GM06990 (cell line): ENCODE measurements at places on chromosomes 1 and 21.

GRCh38 chr1:167623951-167624350 is 6.1 kb upstream of the RCSD1 start:
- no peak for DNase-seq

- no peak for DNase-seq
Observed at GRCh38 chr1:61743716-61744580, 1.7 kb downstream of the PATJ start.

GRCh38 chr1:110229348-110230001 is 19.4 kb downstream of the KCNC4 start:
- DNase-seq, result no peak

DNA sequence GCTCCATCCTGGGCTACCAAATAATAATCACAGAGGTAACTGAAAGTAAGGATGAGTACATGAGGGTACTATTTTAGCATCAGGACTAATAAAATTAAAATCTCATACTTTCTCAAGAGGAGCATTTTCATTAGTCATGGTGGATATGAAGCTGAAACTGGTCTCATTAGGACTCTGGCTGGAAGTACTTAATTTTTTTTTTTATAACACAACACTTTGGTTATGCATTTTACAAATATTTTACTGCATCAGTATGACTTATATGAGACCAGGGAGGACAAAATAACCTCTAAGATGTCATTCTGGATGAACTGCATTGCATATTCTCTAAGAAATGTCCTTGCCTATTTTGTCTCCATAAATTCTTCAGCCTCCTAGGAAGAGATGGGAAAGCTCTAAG is 290.9 kb downstream of the HLX start:
- no peak for DNase-seq

DNA sequence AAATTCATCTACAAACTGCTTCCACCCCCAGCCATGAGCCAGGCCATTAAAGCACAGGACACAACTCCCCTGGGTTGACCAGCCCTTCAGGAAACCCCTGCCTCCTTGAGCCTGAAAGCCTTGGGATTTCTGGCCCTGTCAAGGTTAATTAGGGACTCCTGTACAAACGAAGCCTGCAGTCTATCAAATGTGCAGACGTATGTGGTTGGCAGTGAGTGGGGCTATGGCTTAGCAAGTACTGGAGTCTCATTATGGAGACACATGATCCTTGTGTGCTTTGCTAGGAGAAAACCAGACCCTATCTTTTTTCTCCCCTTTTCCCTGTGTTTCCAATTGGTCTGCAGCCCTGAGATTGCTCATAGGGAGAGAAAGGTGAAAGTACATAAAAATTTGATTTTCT is 588.3 kb upstream of the USP24 start:
- DNase-seq, result no peak

GRCh38 chr1:226786550-226786949 is 47.5 kb upstream of the ITPKB start:
- DNase-seq, result peak; percentile 70

- no peak for DNase-seq
Observed at GRCh38 chr1:244065063-244065793, 14.1 kb downstream of the ZBTB18 start.

GRCh38 chr21:40257342-40257741 is 390.1 kb downstream of the PCP4 start:
- DNase-seq, result no peak

GRCh38 chr21:44572959-44573583 is 458 bp upstream of the KRTAP10-4 start:
- DNase-seq, result no peak

DNA sequence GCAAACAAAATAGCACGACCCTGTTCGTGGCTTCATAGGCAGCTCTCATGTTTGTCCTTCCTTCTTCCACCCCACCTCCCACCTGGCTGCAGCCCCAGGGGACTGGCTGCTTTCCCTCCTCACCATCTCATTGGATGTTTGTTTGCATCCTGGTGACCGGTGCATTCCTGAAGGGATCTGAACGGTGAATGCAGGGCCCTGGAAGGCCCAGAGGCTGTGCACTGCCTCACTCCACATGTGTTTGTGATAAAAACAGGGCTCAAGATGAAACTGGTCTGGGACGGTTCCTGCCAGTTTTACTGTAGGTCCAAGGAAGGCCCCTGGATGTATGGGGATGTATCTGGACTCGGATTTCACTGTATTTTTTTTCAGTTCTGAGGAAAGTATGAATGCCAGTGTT is 42.8 kb downstream of the CNN3 start:
- no peak for DNase-seq

- no peak for DNase-seq
Observed at GRCh38 chr1:220888417-220888986, 9.3 kb downstream of the HLX start.

GRCh38 chr21:27831177-27831576 is 864.3 kb upstream of the ADAMTS5 start:
- DNase-seq, result no peak

DNA sequence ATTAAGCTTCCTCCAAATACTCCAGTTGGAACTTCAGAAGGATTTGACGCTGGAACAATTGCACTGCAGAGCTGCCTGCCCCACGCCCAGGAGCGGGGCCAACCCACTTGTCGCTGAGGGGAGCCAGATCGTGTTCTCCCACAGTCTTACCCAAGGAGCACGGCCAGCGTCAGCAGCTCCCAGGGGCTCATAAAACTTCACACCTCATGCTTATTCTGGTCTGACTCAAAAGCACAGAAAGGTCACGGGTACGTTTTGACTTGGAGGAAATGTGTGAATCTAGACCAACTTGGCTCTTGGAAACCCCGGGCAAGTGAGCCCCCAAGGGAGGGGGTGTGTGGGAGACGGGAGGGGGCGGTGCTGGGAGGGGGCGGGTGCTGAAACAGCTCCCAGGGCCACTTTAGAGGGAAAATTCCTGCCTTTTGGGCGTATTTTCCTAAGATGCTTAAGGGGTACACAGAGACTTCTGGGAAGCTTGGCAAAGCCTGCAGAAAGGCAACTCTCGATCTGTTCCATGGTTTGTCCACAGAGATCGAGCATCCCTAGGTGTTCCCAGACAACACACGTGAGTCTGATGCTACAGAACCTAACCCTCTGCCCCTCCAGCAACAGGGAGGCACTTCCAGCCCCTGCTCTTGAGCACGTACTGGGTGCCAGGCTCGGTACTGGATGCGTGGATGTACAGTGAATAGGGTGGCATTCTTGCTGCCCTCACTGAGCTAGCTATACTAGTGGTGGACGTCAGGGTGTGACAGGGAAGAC is 98.9 kb downstream of the DHRS3 start:
- DNase-seq, result no peak

DNA sequence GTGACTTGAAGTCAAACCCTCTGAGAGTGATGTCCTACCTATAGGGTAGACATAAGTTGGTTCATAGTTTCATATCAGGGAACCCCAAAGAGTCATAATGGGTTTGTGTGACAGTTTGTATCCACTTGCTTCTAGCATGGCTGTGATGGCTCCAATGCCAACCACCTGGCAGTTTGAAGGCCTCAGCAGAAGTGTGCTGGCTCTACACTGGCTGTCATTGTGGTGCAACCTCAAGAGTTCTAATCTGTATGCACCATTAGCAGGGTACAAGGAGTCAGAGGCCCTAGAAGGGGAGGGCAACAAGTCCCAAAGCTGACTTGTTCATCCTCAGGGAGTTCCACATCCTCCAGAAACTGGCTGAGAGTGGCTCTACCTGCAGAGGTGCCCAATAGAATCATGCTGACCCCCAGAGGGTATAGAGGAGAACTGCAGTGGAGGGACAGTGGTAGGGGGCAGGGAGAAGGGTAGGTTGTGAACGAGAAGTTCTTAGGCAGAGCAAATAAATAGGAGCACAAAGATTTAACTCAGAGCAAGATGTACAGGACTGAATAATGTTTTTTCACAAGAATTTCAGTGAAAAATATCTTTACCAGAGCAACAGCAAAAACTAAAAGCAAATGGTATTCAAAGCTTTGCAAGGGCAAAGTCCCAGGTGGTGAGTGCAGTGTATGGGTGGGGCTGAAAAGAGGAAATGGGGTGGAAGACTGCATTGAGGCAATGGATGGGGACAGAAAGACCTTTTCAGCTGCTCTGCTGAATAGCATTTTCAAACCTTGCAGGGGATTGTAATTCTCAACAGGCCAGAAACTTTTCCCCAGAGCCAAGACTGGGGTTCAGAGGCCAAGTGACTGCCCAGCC is 3.2 kb downstream of the FCRL2 start:
- no peak for DNase-seq

- no peak for DNase-seq
Observed at GRCh38 chr1:162854245-162854882, 6.6 kb downstream of the CCDC190 start.

DNA sequence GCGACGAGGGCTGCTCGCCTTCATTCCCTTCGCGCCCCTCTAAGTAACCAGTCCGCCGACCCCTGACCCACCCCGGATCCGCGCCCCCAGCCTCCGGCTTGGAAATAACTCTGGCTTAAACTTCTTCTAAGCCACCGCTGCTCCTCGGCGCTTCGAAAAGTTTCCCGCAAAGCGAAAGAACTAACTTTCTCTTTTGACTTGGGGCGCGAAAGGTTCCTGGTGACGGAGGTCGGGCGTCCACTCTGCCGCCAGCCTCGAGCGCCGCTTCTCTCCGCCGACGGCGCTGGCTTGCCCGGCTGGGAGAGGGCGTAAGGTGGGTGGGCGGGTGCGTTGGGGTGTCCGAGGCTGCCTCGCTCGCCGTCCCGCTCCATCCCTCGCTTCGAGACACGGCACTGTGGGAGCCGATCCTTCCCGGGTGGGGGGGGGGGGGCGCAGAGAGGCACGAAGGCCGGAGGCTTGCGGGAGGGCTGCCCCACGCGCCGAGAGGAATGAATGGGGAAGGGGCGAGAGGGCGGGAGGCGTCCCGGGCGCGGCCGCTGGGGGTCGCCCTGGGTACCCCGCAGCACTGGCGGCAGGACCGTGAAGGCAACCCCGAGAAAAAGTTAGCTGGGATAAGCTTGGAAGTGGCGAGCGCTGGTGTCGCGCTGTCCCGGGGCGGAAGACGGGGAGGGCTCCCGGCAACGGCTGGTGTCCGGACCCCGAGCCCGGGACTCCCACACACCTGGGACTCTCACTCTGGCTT is 569 bp downstream of the ATF3 start:
- DNase-seq, result peak; percentile 73

GRCh38 chr1:45272913-45273371 is 53.8 kb upstream of the HPDL start:
- no peak for DNase-seq

- DNase-seq, result no peak
Observed at GRCh38 chr1:27095576-27095975, 59.3 kb downstream of the SLC9A1 start.

- DNase-seq, result no peak
Observed at GRCh38 chr1:64894438-64895196, 71.7 kb downstream of the JAK1 start.

DNA sequence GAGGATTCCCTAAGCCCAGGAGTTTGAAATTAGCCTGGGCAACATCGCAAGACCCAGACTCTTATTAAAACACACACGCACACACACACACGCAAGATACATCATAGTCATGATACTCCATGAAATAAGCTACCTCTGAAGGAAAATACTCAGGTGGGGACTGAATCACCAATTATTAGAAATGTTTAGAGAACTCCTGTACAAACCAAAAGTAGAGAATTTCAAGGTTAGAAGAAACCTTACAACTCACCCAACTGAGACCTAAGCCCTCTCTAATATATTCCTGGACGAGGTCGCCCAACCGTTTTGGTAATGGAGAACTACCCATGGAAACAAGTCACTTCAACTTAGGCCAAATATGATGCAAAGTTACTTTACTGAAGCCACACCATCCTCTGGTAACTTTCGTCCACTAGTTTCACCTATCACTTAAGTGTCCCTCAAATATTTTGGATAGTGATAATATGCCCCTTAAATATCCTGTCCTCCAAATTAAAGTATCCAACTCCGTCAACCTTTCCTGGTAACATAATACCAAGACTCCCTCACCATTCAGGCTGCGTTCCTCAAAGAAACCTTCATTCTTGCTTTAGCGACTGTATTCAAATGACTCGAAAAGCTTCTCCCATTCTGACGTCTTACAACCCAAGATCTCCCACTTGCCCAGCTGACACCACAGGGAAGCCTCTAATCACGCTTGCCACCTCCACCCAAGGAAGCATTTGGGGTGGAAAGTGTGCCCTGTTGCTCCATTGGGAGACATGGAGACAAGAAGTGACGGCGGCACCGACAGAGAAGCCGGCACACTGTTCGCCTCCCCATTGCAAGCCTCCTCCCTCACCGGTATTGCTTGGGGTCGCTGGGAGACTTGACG is 856 bp downstream of the NRDC start:
- DNase-seq, result no peak

GRCh38 chr1:26132128-26132833 is 20.7 kb downstream of the PDIK1L start:
- no peak for DNase-seq

DNA sequence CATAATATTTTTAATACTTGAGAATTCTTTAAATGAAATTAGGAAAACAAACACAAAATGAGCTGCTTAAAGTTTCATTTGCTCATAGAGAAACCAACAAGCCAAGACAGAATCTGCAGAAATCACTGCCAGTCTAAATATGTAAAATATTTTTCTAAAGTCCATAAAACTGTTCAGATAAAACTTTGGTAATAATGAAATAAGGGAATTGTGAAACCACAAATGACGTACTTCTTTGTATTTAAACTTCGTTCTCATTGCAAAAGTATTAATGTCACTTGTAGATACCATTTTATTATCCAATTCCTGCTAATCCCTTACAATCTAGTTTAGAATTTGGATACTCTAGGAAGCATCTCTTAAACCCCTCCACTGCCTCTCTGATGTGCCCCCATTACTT is 234.5 kb upstream of the NEGR1 start:
- no peak for DNase-seq

GRCh38 chr1:227913764-227914721 is 33.7 kb downstream of the WNT9A start:
- DNase-seq, result no peak
